Activated CD4-positive, alpha-beta T cell treated with anti-CD3 and anti-CD28 coated beads, Interleukin-2, amount 10 ng/mL, durations not matched to agents 24 days and 14 days (primary cell): ENCODE measurements at places on chromosomes 2 and 18.

- no peak for DNase-seq
Measured at GRCh38 chr18:9362869-9363268, 28.3 kb downstream of the TWSG1 start.

DNA sequence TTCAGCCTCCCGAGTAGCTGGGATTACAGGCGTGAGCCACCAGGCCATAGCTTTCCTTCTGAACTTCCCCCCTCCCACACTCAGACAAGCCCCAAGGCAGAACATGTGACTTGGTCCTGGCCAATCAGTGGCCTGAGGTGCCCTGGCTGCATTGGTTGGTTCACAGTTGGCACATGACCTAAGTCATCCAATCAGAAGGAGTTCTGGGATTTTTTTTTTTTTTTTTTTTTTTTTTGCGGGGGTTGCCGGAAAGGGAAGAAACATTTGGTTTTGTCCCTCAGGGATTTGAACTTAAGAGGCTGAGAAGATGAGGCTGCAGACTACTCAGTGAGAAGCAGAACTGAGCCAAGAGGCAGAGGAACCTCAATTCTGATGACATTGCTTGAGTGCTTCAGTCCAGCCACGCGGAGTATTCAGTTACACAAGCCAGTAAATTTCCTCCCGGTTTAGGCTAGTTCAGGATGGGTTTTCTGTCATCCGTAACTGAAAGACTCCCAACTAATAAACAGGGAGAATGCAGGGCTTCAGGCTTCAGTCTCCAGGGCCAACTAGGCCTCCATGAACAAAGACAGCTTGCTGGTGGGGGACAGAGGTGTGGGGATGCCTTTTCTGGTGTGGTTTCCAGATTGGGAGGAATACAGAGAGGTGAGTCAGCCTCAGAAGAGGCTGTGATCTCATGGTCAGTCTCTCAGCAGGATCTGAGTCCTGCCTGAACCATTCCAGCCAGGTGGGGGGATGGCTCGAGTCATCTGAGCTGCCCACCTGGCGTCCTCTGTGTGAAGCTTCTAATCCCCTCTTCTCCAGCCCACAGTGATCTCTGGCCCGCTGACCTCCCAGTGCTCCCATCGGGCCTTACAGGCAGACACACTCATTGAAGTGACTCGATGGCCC is 9.2 kb downstream of the PTMA start:
- DNase-seq: peak; percentile 72

DNA sequence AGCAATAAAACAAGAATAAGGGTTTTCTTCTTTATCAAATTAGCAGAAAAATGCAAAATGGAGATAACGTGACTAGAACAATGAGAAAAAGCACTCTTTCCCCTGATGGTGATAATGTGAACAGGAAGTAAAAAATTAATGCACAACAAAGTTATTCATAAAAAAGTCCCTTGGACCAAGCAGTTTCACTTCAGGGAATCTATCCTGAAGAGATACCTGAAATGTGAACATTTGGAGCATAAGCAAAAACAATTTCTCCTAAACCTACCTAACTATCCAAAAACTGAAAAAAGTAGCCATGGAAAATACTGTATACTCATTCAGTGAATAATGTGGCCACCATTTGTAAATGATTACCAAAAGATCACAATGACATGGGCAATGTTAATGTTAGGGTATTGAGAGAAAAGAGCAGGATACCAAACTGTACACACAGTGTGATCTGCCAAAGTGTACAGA is 48.7 kb downstream of the TRIP12 start:
- no peak for DNase-seq

DNA sequence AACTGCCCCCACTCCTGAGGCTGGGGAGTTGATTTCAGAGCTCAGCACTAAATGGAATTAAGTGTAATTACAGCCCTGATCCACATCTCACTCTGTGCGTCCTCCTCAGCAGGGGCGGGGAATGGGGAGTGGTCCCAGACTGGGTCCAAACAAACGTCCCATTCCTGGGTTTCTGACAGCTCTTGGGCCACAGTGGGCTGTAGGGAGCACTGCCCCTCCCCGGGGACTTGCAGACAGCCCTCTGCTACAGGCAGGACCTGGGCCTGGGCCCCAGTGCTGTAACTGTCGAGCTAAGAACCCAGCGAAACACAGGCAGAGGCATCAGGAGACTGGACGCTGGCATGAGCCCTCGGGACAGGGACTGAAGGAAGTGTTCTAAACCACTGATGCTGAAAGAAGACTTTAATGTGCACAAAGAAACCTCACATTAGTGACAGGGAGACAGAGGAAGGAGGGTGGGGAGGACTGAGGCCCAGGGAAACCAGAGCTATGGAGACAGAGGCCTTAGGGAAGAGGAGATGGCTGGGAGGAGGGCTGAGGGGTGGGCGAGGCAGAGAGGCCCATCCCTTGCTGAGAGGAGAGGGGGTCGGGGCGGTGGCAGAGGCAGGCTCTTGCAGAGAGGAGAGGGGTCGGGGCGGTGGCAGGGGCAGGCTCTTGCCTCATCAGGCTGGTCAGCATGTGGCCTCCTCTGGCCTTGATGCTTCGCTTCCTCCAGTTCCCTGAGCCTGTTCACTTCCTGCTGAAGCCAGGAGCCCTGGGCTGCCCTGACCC is 5.8 kb upstream of the SEMA4C start:
- DNase-seq: no peak

GRCh38 chr18:63843008-63843407 is 44.5 kb upstream of the SERPINB2 start:
- DNase-seq: no peak

GRCh38 chr18:39454866-39455265 is 1889.3 kb upstream of the CELF4 start:
- no peak for DNase-seq

DNA sequence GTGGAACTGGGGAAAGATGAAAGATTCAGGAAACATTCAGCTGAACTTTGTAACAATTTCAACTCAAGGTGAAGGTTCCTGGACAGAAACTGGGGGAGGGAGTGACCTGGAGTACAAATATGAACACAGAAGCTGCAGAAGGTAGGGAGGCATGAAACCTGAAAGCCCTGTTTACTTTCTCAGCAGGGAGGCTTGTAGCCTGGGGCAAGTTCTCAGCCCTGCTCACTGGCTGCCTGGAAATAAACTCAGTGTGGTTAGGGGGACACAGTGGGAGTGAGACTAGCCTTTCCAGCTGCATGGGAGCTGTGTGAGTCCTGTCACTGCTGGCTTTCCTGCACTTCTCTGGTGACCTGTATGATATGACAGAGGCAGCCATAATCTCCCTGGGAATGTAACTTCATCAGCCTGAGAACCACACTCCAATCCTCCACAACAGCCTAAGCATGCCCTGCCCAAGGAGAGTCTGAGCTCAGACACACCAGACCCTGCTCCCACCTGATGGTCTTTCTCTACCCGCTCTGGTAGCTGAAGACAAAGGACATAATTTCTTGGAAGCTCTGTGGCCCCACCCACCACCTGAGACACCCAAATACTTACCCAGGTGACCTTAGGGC is 77.0 kb downstream of the ZSWIM2 start:
- DNase-seq: no peak

GRCh38 chr2:172513524-172513900 is 42.4 kb upstream of the PDK1 start:
- DNase-seq: no peak

DNA sequence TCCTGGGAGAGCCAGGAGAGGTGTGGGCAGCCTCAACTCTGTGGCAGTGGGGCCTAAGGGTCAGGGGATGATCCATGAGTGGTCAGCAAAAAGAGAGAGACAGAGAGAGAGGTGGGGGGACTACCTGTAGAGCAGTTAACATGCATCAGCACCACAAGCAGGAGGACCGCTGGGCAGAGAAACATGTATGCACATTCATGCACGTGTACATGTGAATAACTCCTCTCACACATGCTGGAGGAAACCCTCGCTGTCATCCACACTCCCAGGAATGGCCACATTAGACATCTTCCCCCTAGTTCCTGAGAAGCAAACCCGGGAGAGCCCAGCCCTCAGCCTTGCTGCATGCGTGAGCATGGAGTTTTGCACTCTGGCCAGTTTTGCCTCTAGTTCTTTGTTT is 166.1 kb downstream of the SMAD7 start:
- no peak for DNase-seq

- peak; percentile 77 for DNase-seq
Measured at GRCh38 chr18:26103579-26103978, 13.2 kb upstream of the SS18 start.

DNA sequence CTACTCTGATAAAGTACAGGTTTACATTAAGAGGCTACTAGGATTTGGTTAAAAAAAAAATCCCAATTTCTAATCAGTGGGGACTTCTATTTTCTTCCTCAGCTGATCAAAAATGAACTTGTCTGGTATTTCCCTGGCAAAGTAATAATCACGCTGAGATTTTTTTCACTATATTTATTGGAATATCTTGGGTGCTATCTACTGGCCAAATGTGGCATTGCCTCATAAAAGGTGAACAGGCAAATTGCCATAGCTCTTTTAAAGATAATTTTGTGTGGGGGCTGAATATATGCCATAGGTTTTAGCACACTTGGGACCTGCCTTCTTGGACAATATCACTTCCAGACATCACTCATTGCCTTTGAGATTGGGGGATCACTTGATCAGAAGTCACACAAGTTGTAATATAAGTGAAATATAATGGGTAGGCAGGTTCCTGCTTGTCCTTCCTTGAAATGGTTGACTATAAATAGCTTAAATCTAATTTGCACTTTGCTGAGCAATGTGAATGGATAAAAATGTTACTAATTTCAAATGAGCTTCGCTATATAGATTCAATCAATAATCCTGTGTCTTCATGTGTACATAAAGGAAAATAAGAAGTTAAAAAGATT is 7.0 kb upstream of the NXPH2 start:
- no peak for DNase-seq

GRCh38 chr2:105625632-105626031 is 119.1 kb upstream of the NCK2 start:
- no peak for DNase-seq

DNA sequence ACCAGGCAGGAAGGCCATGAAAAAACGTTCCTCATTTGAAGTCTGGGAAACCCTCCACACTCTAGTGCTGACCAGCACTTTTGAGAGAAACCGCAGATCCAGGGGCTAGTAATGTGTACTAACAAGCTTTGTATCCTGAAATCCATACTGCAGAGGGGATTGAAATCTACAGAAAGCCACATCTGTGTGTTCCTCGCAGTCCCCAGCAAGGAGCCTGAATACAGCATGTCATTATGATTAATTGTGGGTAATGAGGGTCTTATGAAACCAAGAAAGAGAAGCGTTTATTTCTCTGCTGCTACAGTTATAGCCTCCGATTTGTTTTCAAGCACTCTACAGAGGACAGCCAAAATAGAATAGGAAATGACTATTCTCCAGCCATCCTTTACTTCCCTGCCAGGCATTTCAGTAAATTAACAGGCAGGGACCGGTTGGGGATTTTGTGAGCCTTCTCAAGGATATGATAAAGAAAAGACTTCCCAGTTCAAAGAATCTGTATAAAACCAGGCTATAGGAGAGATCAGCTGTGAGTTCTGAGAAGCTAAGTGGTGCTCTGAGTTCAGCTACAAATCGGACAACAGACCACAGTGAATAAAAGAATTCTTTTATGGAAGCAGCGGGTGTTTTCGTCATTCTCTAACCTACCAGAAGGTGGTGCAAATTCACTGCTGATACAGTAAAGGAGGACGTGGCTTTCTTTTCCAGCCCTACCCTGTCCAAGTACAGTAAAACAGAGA is 133.4 kb downstream of the INSIG2 start:
- DNase-seq: peak; percentile 84

- no peak for DNase-seq
Measured at GRCh38 chr2:169946092-169946491, 118.8 kb downstream of the UBR3 start.

DNA sequence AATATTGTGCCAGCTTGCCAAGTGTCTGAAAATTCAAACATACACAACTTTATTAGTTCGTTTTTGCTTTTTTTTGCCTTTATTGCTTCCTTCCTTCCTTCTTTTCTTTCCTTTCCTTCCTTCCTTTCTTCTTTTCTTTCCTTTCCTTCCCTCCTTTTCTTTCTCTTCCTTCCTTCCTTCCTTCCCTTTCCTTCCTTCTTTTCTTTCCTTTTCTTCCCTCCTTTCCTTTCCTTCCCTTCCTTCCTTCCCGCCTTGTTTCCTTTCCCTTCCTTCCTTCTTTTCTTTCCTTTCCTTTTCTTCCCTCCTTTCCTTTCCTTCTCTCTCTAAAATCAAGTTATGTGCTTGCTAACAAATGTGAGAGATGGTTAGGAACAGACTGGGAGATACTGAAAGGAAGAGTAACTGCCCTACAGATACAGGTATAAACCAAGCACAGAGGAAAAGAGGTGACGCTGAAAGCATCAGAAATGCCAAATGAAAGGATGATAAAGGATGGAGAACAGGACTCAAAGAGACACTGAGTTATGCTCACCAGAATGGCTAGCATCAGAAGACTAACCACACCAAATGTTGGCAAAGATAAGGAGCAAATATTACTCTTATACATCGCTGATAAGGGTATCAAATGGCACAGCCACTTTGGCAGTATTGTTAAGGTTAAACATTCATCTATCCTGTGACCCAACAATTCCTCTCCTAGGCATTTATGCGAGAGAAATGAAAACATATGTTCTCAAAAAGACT is 151.6 kb downstream of the MREG start:
- no peak for DNase-seq

GRCh38 chr2:107822302-107822701 is 4.4 kb upstream of the RGPD4 start:
- no peak for DNase-seq

GRCh38 chr18:37657493-37657892 is 91.9 kb upstream of the CELF4 start:
- DNase-seq: peak; percentile 12

DNA sequence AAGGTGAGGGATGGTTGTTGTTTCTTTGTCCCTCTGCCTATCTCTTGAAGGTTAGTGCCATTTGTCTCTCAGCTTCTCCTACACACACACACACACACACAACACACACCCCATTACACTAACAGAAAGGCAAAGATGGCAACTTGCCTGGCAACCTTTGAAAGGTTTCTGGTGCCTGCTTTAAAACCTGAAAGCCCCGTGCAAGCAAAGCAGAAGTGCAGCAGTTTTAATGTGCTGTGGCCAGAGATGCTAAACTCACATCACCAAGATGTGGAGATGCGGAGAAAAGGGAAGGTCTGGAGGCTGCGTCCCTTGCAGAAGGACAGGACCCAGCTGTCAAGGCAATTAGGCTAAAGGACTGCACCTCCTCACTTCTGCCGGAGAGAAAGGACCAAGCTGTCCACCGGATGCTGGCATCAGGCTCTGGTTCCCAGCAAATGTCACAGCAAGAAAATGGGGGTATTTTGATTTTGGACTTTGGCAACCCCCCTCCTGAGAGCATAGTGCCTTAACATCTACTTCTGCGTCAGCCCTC is 196.4 kb downstream of the ARL4C start:
- DNase-seq: no peak
